ENCODE measurements at places on chromosomes 4 and X. TPM values are rescaled to one million over a fixed set of nuclear protein-coding genes. Genes with fewer than 3 reads are reported as not detected.

The TRIM61 gene
- total RNA-seq = 0.92 TPM

The ABLIM2 gene
- 4.2 TPM for total RNA-seq

The XPNPEP2 gene
- not detected for total RNA-seq

The G6PD gene
- 73.5 TPM for total RNA-seq

The HMGB2 gene
- 99.5 TPM for total RNA-seq

The COL25A1 gene
- total RNA-seq = 0.06 TPM

The ADGRL3 gene
- total RNA-seq = 3.0 TPM

The RAB33A gene
- 0.53 TPM for total RNA-seq

The KLHL13 gene
- total RNA-seq = 37.9 TPM

The GATA1 gene
- not detected for total RNA-seq

The JAKMIP1 gene
- total RNA-seq = not detected

The TEX11 gene
- total RNA-seq = not detected

The CNOT6L gene
- 11.6 TPM for total RNA-seq

The SLC7A11 gene
- total RNA-seq = 50.8 TPM

The SRPK3 gene
- total RNA-seq = 0.56 TPM

The ETNPPL gene
- total RNA-seq = not detected

The GPRASP3 gene
- 3.8 TPM for total RNA-seq

The STPG2 gene
- 0.06 TPM for total RNA-seq

The CPLX1 gene
- not detected for total RNA-seq

The CDKL2 gene
- total RNA-seq = 0.44 TPM

The PABPC4L gene
- total RNA-seq = 0.13 TPM

The VGLL1 gene
- not detected for total RNA-seq

The DUX4 gene
- not detected for total RNA-seq

The LRAT gene
- total RNA-seq = not detected

The TRIM60 gene
- not detected for total RNA-seq

The DCAF4L1 gene
- 0.13 TPM for total RNA-seq

The ZNF185 gene
- 4.6 TPM for total RNA-seq

The CT83 gene
- total RNA-seq = not detected

The AFF2 gene
- 0.40 TPM for total RNA-seq

The CACNA1F gene
- total RNA-seq = not detected

The EPGN gene
- 7.7 TPM for total RNA-seq

The SMIM43 gene
- 0.26 TPM for total RNA-seq

The ADH4 gene
- total RNA-seq = not detected

The P2RY4 gene
- not detected for total RNA-seq

The MAGEB10 gene
- not detected for total RNA-seq

The MSANTD1 gene
- total RNA-seq = 0.56 TPM

The THOC2 gene
- total RNA-seq = 50.5 TPM

The GABRG1 gene
- not detected for total RNA-seq
